Osteocyte (in vitro differentiated cells): ENCODE measurements at places on chromosomes 7 and 10. TPM values are rescaled to one million over a fixed set of nuclear protein-coding genes. Genes with fewer than 3 reads are reported as not detected.

GRCh38 chr10:22427890-22428571, 82.7 kb downstream of the SPAG6 start:
- no peak for DNase-seq

GLI3 gene
- 57.0 and 57.9 TPM in 2 replicates for total RNA-seq

- DNase-seq: no peak
Observed at GRCh38 chr10:132856869-132857524, 71.0 kb upstream of the NKX6-2 start.

DNA sequence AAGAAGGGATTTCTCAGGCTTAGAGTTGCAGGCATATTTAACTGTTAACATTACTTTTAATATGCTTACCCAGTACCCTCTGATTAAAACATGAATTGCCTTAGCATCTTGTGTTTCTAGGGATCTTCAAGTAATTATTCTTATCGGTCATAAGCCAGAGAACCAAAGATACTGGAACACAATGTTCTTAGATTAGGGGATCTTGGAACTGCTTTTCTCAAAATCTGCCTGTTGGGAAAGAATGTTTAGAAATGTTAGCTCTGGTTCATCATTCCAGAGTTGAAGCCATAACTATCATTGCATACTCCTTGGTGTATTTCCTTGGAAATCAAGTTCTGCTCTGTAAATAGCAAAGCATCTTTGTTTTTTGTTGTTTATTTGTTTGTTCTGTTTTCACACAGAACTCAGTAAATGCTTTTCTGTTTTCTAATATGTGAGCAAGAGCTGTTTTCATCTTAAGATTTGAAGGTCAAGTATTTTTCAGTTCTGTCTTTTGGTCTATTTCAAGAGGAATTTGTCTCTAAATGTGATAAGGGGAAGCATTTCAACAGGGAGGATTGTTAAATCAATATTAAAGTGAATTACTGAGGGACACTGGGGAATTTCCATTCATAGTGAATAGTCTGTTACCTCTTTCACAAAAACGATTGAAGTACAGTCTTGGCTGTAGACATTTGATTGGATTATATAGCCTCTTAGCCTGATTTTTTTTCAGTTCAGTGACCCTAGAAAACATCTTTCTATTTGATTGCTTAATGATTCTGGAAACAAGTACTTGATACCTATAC, 103.2 kb upstream of the CYP26C1 start:
- no peak for DNase-seq

- no peak for DNase-seq
Observed at GRCh38 chr7:136009488-136010079, 32.4 kb upstream of the MTPN start.

NKX2-3 gene
- total RNA-seq: not detected in 2 replicates

GRCh38 chr7:55066524-55066923, 47.7 kb downstream of the EGFR start:
- DNase-seq: no peak

DNA sequence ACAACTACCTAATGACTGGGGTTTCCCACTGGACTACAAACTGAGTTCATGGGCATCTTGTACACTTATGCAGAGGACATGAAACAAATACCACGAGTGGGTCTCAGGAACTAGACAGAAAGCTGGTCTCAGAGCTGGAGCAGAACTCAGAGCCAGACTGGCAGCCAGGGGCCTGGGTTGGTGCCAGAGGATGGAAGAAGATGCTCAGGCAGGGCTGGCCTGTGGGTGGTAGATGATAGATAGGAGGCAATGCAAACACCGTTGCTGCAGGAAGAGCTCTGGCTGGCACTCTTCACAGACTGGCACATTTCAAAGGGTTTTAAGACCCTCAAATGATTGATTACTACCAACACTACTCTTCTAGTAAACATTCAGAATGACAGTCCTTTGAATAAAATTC, 28.8 kb downstream of the ENO4 start:
- DNase-seq: no peak

- DNase-seq: no peak
Observed at GRCh38 chr7:11243739-11244138, 270.1 kb downstream of the PHF14 start.

ACBD7 gene
- 0.73 and 0.86 TPM in 2 replicates for total RNA-seq

CALML5 gene
- total RNA-seq: not detected in 2 replicates

LRRC17 gene
- total RNA-seq: 12.4 and 12.5 TPM in 2 replicates

- DNase-seq: no peak
Observed at GRCh38 chr10:106395041-106395749, 769.3 kb downstream of the SORCS1 start.

DNA sequence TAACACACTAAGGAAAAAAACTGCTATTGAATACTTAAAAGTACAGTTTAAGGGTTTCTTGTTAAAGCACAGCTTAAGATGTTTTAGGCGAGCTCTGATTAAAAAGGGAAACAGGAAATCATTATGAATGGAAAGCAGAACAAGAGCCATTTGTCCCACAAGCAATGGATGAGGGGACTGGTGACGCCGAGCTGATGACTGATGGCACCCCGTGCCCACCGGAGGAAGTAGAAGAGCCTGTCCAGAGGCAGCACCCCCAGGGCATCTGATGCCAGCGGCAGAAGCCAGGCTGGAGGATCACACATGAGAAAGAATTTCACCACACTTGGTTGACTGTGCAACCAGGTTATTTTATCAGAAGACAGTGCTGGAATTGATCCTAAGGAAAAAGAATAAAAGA, 15.0 kb upstream of the INSIG1 start:
- DNase-seq: no peak

SLC29A4 gene
- total RNA-seq: 7.9 and 9.7 TPM in 2 replicates

GOLGA7B gene
- 0.05 TPM in 1 of 2 replicates, not detected in the other for total RNA-seq

GRCh38 chr7:85095806-85096205, 91.0 kb downstream of the SEMA3D start:
- no peak for DNase-seq

- no peak for DNase-seq
Observed at GRCh38 chr7:46545790-46546189, 624.7 kb upstream of the IGFBP3 start.

DNA sequence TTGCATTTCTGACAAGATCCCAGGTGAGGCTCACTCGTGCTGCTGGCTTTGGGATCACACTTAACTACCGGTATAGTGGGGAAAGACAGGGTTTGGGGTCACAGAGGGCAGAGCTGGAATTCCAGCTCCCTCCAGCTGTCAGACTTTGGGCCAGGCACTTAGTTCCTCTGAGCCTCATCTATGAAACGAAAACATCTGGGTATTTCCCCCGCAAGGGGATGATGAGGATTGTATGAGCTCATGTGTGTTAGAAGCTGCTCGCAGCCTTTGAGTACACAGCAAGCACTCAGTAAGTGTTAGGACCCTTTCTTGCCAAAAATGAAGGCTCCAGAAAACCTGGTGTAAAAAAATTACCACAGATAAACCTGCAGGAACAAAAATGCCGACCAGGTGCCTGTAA, 66.1 kb downstream of the PRPF18 start:
- DNase-seq: no peak

SYT15B gene
- 10.5 and 10.9 TPM in 2 replicates for total RNA-seq

ZNF398 gene
- total RNA-seq: 17.7 and 19.4 TPM in 2 replicates
